ENCODE measurements at places on chromosomes 11 and 22.

DNA sequence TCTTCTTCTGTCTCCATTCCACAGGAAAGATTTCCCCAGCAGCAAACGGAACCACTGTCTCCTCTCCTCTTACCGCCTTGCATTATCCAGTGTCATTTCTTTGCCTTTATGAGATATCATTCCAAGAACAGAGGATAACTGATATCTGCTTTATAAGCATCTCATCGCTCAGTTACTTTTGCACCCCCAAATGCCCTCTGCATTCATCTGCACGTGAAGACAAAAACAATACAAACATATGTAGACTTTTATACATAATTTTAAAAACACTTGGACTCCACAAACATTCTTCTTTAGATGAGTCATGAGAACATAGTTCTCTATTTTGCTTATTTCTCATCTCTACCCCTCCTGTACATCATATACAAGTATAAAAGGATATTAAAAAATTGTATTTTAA, 512 bp upstream of the OR51T1 start:
- DNase-seq, result no peak

GRCh38 chr22:49705216-49705971, 122.3 kb downstream of the BRD1 start:
- DNase-seq, result no peak

DNA sequence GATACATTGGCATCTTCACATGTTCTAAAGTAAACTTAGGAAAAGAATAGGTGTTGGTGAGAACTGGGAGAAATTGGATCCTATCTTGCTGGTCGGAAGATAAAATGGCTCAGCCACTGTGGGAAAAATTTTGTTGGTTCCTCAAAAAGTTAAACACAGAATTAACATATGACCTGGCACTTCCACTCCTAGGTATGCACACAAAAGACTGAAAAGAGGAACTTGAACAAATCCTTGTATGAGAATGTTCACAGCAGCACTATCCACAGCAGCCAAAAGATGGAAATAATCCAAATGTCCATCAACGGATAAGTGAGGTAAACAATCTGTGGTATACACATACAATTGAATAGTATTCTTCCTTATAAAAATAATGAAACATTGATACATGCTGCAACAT, 4.8 kb upstream of the TPH1 start:
- no peak for DNase-seq

GRCh38 chr11:73554671-73555320, 43.1 kb downstream of the FAM168A start:
- no peak for DNase-seq

- no peak for DNase-seq
Measured at GRCh38 chr22:49196046-49196511, 631.6 kb downstream of the BRD1 start.

GRCh38 chr22:30824096-30824495, 129.4 kb downstream of the OSBP2 start:
- no peak for DNase-seq

- DNase-seq, result no peak
Measured at GRCh38 chr11:126405374-126405773, 49.9 kb downstream of the ST3GAL4 start.

GRCh38 chr11:111414267-111414931, 35.3 kb upstream of the POU2AF1 start:
- DNase-seq, result no peak

- DNase-seq, result no peak
Measured at GRCh38 chr22:48799227-48799970, 1028.3 kb downstream of the BRD1 start.

DNA sequence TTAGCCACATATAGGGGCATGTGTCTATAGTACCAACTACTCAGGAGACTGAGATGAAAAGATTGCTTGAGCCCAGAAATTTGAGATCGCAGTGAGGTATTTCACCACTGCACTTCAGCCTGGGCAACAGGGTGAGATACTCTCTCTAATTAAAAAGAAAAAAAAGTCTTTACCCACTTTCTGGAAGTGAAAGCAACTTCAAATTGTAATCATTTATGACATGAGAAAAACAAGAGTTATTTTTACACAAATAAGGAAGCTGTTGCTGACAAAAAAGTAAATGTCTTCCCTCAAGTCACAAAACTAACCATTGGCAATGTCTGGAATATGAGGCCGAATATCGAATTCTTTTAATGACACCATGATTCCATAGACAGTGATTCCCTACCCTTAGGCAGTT, 71.4 kb downstream of the GLYATL1 start:
- DNase-seq, result no peak

DNA sequence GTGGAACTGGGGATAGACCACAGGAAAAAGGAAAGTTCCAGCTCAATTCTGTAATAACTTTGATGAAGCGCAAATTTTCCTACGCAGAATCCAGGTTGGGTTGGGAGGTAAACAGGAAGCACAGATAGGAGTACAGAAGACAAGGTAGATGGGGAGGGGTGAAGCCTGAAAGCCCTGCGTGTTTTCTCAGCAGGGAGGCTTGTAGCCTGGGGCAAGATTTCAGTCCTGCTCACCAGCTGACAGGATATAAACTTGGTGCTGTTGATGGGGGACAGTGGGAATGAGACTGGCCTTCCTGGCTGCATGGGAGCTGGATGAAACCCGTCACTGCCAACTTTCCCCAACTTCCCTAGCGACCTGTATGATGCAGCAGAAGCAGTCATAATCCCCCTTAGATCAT, 114.9 kb downstream of the ARHGAP32 start:
- DNase-seq, result no peak

DNA sequence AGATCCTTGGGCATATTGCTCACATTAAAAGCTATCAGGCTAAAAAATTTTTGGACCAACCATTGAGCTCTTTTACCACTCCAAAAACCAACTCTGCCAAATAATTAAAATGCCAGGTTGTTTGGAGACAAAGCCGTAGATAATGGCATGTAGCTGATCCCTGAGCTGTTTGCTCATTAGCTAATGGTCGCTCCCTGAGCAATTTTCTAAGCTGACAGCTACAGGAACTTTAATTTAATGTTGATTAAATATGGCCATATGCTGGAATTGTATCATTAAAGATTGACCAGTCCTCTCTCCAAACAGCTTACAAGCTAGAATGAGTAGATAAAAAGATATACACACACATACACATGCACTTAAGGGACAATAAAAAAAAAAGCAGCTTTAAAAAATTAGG, 216.2 kb upstream of the ARHGAP20 start:
- no peak for DNase-seq

DNA sequence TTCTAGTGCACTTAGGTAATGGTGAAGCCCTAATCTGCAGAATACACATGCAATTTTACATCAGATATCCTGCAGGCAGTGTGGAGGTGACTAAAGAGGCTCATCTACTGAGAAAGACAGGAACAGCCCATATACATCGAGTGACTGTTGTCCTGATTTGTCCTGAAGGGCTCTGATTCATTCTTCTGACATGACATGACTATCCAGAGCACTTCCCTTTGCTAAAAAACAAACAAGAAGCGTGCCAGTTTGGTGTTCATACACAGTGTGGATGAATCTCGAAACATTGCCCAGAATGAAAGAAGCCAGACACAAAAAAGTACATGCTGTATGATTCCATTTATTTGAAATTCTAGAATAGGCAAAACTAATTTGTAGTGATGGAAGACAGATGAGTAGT, 48.0 kb upstream of the AMPD3 start:
- DNase-seq, result no peak

- no peak for DNase-seq
Measured at GRCh38 chr11:130198964-130199363, 39.4 kb downstream of the ST14 start.

DNA sequence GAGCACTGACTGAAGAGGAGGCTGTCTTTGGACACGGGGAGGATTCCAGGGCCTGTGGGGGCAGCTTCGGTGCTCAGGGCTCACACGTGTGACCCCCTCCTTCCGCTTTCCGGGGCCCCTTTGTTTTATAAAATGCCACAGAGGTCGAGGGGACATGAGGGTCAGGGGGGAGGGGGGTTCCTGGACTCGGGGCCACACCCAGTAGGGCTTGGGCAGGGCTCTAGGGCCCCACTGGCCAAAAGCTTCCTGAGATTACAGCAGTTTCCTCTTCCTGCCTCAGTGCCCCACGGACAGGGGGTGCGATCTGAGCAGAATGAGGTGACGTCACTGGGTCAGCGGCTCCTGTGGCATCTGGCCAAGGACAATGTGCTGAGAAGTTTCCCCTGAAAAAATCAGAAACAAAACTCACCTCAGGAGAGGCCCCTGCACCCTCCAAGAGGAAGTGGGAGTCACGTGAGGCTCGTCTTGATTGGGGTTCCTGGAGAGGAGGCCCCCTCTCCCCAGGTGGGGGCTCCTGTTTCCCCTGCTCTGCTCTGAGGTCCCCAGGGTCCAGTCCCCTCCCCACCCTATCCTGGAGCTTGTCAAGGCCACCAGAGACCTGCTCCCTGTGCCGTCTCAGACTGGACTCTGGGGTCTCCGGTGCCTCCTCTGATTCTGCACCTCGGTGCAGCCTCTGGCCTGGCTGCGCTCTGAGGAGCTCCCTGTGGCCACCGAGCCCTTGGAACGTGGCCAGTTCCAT, 6.4 kb upstream of the IFITM3 start:
- peak; percentile 1 for DNase-seq

GRCh38 chr11:76119032-76119431, 87.3 kb downstream of the WNT11 start:
- no peak for DNase-seq

GRCh38 chr11:65454696-65455456, 32.3 kb downstream of the NEAT1 start:
- peak; percentile 69 for DNase-seq

DNA sequence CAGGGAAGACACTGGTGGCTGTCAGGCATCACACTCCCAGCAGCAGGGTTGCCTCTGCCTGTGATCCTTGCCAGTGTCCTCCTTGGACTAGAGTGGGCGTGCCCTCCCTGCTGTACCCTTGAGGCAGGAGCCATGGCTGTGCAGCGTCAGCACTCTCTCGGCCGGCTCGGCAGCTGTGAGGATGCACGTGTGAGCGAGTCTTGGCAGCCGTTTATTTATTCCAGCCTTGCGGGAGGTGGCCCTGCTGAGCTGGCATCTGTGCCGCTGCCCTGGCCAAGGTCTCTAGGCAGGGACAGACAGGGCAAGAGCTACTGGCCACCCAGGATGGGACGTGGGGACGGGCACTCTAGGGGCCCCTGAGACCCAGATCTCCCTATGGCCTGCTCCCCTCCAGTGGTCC, 33.9 kb downstream of the TSPAN4 start:
- no peak for DNase-seq

- peak; percentile 62 for DNase-seq
Measured at GRCh38 chr11:13889552-13890249, 72.8 kb upstream of the SPON1 start.

DNA sequence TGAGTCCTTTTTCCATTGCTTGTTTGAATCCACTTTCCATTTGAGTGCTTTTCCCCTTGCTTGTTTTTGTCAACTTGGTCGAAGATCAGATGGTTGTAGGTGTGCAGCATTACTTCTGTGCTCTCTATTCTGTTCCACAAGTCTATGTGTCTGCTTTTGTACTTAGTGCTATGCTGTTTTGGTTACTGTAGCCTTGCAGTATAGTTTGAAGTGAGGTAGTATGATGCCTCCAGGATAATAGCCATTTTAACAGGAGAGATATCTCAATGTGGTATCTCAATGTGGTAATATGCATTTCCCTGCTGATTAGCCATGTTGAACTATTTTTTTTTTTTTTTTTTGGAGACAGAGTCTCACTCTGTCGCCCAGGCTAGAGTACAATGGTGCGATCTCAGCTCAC, 16.7 kb downstream of the ACRV1 start:
- DNase-seq, result no peak

DNA sequence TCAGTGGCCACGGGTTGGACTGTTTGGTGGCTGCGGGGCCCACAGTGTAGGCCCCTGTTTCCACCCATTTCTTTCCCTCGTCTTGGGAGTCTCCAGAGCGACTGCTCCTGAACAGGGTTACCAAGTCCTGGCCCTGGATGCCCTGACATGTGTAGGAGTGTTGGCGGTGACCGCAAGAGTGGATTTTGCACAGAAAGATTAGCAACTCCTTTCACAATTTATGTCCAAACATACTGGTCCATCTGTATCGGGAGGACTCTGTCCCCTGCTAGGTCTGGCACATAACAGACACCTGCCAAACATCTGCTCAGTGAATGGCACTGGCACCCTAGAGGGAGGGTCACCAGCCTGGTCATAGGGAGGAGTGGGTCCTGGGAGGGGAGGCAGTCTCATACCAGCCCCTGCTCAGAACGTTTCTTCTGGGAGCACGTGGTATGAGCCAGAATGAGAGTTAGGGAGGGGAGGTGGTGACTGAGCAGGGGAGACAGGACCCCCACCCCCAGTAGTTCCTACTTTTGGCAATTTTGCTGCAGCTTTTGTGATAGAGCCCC, 3.4 kb upstream of the APOA1 start:
- DNase-seq, result no peak

DNA sequence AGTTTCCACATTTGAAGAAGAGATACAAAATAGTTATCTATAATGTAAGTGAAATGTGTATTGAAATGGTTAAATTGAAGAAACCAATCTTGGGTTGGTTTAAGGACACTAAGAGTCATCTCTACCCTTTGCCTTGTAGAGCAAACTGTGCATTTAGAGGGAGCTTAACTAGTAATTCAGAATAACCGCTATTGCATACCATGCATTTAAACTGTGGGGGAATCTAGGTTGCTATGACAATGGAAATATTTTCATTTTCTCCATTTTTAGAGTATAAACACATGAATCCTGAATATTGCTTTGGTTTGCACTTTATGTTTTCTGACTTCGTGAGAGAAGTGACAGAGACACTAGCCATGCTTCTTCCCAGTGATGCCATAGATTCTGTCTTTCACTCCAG, 39.7 kb downstream of the FAT3 start:
- no peak for DNase-seq

- no peak for DNase-seq
Measured at GRCh38 chr11:111526501-111526900, 11.9 kb downstream of the HOATZ start.

GRCh38 chr11:118318581-118319336, 14.2 kb downstream of the CD3E start:
- DNase-seq, result no peak

GRCh38 chr11:120546312-120547205, 35.0 kb downstream of the GRIK4 start:
- no peak for DNase-seq

DNA sequence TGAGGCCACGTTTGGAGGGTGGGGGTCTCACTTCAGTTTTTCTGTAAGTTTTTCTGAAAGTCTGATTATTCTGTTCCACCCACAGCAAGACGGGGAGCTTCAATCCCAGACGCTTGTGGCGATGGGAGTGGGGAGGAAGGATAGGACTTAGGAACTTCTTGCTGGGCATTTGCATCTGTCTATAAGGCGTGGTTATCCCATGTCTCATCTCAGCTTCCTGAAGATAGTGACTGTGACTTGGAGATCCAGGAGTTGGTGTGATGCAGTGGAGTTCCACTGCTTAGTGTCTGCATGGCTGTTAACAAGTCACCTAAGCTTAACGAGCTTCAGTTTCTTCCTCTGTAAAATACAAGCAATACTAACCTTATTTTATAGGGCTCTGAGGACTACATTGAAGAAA, 58.9 kb upstream of the BARX2 start:
- DNase-seq, result no peak

- peak; percentile 78 for DNase-seq
Measured at GRCh38 chr11:116199182-116199581, 573.6 kb downstream of the BUD13 start.

GRCh38 chr11:94077552-94078293, 50.9 kb upstream of the PANX1 start:
- peak; percentile 34 for DNase-seq

GRCh38 chr22:50048836-50049235, 9.3 kb downstream of the TTLL8 start:
- DNase-seq, result no peak

All from NCI-H2029 (cell line).